ENCODE measurements at places on chromosomes 2 and 18.

GRCh38 chr18:13451661-13452387 lies 233.3 kb downstream of the LDLRAD4 start:
- no peak for DNase-seq

DNA sequence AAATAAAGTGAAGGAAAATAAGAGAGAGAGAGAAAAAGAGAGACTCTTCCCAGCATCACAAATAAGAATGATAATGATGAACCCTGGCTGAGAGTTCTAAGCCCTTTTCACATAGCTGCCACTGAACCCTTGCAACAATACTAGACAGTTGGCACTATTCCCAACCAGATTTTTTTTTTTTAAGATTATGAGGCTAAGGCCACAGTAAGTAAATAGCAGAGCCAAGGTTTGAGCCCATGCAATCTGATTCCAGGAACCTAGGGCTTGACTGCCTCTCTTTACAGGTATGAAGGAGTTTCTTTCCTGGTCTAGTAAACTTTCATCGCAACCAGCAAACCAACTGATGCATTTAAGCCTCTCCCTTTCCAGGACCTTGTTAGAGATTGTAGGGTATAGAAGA lies 424.6 kb downstream of the NCKAP5 start:
- DNase-seq, result no peak

- no peak for DNase-seq
These were observed 28.6 kb downstream of the STK17B start for GRCh38 chr2:196142825-196143224.

DNA sequence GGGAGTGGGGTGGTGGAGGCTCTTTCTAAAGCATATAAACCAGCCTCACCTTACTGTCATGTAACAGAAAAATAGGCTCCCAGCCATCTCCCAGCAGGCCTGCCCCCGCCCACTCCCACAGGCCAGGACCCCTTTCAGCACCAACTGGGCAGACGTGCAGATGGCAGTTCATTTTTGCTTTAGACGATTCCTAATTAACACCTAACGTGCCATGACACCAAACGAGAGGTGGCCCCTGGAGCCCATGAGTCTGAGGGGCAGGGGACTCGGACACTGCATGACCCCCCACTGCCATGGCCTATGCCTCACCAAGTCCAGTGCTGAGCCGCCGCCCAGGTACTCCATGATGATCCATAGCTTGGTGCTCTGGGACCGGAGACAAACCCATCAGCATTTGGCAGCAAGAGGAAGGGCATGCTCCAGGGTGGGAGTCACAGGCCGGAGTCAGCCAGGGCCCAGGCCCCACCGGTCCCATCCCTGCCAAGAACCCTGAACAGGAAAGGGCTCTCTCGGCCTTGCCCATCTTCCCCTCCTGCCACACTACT lies 7.9 kb downstream of the STK25 start:
- DNase-seq, result no peak

DNA sequence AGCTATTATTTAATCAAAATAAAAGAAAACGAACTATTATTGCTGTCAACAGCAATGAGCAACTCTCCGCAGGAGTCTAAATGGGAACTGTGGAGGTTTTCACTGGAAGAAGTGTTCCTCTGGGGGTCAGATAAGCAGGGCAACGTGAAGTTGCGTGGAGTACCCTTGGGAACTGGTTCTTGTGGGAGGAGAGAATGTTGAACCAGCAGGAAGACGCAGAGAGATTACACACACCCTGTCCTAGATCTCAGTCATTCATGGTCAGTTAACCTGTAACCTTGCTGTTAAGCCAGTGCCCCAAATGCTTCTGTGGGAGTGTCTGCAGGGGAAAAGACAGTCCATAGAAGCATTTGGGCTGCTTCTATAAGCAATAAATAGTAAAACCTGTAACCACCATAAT lies 20.4 kb upstream of the CABLES1 start:
- no peak for DNase-seq

GRCh38 chr2:131104487-131105155 lies 515 bp upstream of the PLEKHB2 start:
- DNase-seq, result peak; percentile 76

DNA sequence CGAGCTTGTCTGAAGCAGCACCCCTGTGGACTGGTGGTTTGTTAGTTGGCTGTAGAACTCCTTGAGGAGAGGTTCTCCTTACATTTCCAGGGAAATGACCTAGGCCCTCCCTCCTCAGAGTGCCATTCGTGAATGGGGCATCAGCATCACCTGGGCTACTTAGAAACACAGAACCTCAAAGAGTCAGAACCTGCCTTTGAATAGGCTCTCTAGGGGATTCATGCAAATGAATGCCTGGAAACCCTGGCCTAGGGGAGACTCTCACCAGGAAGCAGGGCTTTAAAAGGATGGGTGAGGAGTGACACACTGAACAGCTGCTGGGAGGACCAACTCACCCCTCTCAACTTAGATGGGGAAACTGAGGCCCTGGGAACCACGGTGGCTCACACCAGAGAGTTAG lies 2.1 kb upstream of the MOCOS start:
- DNase-seq, result no peak

DNA sequence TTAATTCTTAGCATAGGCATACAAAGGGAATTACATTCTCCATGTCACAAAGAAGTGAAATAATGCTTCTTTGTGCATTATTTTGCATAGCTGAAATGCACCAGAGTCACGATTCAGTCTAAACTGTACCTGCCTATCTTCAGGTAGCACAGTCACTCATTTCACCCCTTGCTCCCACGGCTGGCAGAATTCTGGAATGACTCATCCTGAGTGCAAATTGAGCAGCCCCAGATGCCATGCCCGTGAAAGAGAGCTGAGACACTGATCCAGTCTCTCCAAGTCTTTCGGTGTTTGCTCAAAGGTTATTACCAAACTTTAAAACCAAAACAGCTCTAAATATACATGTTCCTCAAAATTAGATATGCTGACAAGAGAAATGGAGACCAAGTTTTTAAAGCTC lies 168.3 kb upstream of the POU3F3 start:
- DNase-seq, result no peak

DNA sequence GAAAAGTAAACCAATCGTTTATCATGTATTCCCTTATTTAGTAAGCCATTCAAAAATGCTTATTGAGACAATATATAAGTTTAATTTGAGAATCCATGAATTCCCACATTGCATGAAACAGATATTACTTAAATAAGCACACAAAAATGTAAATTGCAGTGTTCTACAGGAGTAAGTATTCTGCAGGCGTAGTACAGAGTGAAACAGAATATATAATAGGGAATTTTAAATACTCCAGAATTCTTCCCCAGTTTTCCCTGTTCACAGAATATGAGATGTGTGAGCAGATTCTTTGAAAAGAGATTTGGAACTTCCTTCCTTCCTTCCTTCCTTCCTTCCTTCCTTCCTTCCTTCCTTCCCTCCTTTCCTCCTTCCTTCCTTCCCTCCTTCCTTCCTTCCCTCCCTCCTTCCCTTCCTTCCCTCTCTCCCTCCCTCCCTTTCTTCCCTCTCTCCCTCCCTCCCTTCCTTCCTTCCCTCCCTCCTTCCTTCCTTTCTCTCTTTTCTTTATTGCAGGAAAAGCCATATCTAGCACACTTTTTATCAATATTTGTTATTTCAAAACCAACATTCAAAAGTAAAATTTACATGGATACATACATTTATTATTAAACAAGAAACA lies 977.7 kb upstream of the LRRTM1 start:
- DNase-seq, result no peak

- no peak for DNase-seq
These were observed 186.2 kb upstream of the MEX3C start for GRCh38 chr18:51383711-51384110.

- DNase-seq, result no peak
These were observed 28.9 kb upstream of the ARHGEF4 start for GRCh38 chr2:130807659-130808385.

DNA sequence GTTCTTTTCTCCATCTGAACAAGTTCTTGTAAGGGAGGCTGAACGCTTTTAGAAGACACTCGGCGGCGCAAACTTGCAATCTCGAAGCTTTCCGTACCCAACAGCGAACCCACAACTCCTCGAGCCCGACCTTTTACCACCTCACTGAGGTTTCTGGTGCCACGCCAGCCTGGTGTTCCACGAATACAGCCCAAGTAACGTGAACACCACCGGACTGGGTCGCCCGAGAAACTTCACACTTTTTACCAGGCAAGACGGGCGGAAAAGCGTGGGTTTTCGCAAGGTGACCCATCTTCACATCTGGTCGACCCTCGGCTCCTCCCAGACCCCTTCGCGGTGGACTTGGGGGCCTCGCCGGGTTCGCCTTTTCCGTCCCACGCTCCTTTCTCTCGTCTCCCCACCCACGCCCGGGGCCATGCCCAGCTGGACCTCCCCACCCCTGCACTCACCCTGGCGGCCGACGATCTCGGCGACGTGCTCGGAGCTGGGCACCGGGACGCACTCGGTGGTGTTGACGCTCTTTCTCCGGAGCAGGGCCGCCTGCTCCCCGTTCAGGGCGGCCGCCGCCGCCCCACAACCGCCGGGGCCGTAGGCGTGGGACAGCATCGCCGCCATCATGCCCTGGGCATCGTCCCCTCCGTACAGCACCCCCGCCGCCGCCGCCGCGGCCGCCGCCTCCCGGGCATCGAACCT lies 1.2 kb downstream of the MEX3C start:
- DNase-seq, result no peak

DNA sequence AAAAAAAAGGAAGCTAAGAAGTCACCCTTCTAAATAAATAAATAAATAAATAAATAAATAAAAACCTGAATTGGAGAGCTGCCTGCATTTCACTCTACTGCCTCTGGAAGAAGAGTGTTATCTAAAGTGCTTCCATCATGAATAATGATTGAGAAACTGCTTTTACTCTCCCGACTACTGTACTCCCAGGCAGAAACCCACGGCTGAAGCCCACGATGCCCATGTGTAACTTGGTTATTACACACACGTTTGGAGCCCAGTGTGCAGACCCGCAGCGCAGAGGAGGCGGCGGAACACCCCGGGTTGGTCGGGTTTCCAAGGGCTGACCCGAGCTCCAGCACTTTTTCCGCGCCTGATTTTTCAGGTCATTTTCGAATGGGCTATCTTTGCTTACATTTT lies 697 bp upstream of the SPATS2L start:
- no peak for DNase-seq

GRCh38 chr2:239644011-239644410 lies 243.2 kb upstream of the HDAC4 start:
- no peak for DNase-seq

- no peak for DNase-seq
These were observed 171.2 kb downstream of the NBAS start for GRCh38 chr2:15389895-15390294.

GRCh38 chr2:71277536-71278103 lies 50.7 kb upstream of the PAIP2B start:
- no peak for DNase-seq

DNA sequence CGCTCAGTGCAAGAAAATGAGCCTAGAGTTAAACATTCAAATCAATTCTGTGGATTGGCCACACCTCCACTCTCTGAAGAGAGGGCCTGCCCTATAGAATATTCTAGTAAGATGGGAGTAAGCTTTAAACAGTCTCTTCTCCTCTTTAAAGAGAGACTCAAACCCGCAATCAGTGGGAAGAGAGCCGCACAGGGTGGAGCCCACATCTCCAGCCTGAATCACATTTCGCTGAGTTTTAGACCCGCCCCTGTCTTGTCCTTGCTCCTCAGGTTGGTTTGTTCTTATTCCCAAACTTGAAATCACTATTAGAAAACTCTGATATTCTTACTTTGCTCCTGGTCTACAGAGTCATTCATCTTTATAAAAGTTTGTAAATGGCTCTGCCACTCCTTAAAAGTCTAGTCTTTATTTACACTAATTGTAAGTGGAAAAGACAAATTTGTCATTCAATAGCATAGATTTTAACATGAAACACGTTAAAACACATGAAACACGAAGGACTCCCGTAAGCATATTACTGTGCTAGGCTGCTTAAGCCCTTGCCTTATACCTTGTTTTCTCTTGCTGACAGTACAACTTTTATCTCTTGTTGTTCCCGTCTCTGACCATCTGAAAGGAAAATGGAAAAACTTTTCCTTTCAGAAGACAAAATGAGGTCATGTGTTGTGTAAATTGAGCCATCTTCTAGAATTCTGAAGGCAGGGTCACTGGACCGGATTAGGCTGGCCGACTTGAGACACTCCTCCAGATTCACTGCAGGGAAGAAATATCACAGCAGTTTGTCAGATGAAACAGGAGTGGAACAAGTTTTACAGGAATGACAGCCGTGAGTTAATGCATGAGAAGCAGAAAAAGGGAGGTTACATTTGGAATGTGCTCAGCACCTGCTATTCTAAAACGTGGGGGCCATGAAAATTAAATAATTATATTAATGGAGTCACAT lies 5.6 kb downstream of the DSC1 start:
- no peak for DNase-seq

DNA sequence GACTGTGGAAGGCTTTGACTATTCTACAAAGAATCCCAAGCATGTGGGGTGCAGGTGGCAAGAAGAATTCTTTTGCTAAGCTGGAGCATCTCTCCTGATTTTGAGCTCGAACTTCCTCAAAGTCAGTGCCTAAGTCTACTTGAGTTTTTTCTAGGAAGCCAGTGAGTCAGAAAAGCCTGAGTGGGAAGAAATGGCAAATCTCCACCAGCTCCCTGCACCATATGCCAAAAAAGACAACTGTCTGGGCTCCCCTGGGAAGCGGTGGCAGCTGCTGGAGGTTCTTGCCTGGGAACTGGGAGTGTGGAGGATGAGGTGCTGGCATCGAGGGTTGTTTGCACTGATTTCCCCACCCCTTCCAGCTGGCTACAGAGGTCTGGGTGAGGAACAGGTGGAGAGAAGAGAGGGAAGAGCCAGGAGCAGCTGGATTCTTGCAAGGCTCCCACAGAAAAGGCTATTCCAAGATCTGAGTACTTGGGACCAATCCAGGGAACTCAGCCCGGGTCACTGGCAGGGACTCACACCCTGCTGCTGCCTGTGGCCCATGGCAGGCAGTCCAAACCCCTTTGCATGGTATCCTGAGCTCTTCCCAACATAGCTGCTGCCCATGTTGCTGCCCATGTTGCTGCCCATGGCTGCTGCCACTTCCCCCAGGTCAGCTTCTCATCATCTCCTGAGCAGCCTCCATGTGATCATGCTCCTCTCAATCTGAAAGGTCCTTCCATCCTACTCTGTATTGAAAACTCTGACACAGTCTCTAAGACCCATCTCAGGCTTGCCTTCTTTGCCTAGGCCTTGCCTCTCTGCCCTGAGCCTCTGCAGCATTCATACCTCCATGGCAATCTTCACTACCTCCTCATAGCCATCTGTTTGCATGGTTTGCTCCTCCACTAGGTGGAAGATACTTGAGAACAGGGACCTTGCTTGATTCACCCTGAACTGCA lies 128.3 kb upstream of the SPATS2L start:
- peak; percentile 79 for DNase-seq

- no peak for DNase-seq
These were observed 1011.7 kb upstream of the GYPC start for GRCh38 chr2:125644257-125644656.

GRCh38 chr2:8720741-8721140 lies 38.9 kb downstream of the ID2 start:
- DNase-seq, result no peak

- no peak for DNase-seq
These were observed 39.0 kb downstream of the COA5 start for GRCh38 chr2:98569197-98569793.

DNA sequence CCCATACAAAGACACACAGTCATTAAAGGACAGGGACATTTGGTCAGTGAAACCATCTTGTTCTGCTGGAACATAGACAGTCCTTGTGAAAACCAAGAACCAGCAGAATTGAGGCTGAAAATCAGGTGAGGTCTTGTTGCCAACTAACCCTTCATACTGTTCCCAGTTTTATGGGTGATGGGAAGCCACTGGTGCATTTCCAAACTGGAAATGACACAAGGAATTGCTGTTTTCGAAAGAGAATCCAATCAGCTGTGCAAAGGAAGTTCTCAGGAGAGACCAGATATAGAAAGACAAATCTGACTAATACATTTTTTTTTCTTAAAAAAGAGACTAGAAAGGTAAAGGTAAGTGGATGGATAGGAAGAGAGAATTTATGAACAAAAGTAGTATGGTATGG lies 948.2 kb downstream of the TSN start:
- peak; percentile 45 for DNase-seq

Measured in NCI-H446 treated with DMSO at 0.1 percent for 48 hours (cell line).